ENCODE measurements at places on chromosomes 2 and 18.

GRCh38 chr2:34004936-34005335, 405.8 kb upstream of the FAM98A start:
- no peak for DNase-seq

DNA sequence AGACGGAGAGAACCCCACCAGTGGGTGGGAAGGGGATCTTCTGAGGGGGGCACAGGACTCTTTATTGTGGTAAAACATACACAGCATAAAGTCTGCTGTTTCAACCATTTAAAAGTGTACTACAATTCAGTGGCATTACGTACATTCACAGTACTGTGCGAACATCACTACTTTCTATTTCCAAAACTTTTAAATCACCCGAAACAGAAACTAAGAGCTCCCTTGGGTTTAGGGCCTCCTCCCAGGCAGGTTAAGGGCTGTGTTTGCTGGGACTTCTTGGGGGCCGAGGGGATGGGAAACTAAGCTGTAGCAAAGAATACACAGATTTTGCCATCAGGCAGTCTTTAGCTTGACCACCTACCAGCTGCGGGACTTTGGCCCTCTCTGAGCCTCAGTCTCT, 242.0 kb downstream of the HAUS1 start:
- no peak for DNase-seq

DNA sequence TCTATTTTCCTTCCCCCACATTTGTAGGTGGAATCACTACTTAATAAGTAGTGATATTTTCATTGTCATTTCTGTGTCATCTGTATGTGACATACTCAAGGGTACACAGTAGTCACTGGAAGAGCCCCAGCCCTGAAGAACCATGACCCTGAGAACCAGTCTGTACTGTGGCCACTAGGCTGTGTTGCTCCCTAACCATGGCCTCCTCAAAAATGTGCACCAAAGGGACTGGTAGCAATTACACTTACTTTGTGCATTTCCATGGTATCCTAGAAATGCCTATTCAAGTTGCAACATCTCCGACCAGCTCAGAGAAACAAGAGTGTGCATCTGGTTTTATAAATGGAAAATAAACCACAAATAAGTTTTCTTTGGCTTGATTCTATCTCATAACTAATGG, 155.1 kb downstream of the DOCK10 start:
- no peak for DNase-seq

- no peak for DNase-seq
These were observed 123.5 kb downstream of the PLEKHM3 start for GRCh38 chr2:207901829-207902228.

DNA sequence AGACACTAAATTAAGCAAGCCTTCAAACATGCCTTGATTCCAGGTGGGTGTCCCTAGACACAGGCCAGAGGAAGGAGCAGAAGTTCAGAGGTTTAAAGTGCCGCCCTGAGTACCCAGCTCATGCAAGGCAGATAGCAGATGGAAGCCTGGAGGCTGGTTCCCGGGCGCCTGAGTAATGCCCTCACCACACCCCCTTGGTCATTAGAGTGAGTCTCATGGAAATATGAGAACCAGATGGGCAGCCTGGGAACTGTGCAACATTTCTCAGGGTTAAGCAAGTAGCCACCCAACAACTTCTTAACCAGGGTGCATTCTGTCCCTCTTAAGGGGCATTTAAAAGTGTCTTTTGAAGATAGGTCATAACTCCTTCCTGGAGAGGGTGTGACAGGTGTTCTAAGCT, 44.1 kb downstream of the TGFA start:
- DNase-seq, result no peak

GRCh38 chr2:63060472-63060991, 9.9 kb downstream of the OTX1 start:
- no peak for DNase-seq

DNA sequence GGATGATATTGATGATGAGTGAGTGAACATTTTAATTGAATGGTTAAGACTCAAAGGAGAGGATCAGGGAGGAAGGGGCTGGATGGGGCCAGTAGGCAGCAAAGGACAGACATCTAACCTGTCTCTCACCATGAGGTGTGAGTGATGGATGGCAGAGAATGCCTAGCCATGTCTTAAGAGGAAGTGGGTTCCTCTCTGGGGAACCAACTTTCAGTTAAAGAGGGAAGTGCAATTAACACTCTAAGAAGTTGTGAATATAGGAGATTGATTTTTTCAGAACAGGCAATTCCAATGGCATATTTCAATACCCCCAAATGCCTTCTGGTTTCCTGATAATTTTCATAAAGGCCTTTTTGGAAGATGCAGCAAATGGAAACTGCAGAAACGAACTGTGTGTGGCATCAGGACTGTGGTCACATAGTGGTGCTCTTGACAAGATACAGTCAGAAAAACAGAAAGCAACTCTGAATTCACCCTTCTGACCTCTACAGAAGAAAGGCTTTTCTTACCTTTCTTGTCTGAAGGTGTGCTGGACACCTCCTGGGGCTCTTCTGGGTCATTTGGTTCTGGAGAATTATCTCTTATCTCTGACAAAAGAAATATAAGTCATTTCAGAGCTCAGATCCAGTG, 10.2 kb downstream of the SP110 start:
- no peak for DNase-seq

Measured in hematopoietic multipotent progenitor cell treated with erythropoietin and hydrocortisone succinate and interleukin-3 and kit ligand, for 8 days (in vitro differentiated cells).